SK-N-MC (cell line): ENCODE measurements at places on chromosomes 13 and 19.

DNA sequence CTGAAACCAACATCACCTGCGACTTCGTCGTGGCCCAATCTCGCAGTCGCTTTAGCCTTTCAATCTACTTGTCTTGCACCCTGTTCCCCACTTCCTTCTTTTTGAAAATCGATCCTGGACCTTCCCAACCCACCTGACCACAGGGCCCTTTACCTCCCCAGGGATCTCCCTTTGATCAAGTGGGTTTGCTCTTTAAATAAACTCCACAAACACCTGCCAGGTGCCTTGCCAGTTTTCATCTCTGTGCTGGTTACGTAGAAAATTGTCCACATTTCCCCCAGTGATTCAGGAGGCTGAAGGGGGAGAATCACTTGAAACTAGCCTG is 14.5 kb upstream of the RAB20 start:
- no peak for DNase-seq

DNA sequence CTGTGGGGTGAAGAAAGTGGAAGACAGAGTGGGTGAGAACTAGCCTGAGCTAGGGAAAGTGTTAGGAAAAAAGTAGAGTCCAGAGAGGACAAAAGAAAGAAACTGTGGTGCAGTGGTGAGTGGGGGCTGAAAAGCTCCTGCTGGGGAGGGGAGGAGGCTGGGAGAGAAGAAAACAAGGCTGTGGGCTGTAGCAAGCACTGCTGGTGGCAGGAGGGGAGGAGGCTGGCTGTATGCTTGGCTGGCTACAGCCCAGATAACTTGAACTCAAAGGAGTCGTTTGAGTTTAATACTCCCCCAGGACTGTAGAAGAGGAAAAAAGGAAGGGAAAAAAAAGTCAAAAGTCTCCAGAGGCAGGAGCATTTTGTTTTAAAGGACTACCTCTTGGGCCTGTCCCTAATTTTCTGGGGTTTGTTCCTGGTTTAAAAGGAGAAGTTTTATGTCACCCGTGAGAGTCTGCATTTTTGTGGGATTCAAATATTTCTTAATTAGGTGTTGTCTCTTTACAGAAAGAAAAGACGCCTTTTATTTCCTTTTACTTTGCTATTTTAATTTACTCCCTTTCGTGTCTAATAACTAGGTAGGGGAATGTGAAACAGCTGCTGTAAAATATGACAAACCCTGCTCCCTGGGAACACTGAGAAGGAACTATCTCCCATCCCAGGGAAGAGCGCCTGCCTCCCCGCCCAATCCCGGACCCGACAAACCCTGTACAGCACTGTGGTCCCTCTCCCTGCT is 21.7 kb downstream of the ZIC5 start:
- no peak for DNase-seq

DNA sequence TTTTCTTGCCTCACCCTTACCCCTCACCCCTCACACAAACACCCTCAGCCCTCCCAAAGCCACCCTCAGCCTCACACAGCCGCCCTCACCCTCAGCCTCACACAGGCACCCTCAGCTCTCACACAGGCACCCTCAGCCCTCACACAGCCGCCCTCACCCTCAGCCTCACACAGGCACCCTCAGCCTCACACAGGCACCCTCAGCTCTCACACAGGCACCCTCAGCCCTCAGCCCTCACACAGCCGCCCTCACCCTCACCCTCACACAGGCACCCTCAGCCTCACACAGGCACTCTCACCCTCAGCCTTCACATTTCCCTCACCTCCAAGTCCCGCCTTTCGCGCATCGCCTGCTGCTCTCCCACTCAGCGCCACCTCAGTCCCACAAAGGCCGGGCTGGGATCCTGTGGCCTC is 287 bp upstream of the ZSCAN22 start:
- peak; percentile 20 for DNase-seq

- DNase-seq, result no peak
Measured at GRCh38 chr13:95926231-95926630, 127.0 kb downstream of the UGGT2 start.

GRCh38 chr19:16324384-16325160 is at the start of gene KLF2:
Gene KLF2 (plus strand): TSS chr19:16324826. CDS start chr19:16324924, 98 bp downstream.
- no peak for DNase-seq

GRCh38 chr19:55958356-55958755 is 10.7 kb downstream of the NLRP8 start:
- DNase-seq, result no peak

DNA sequence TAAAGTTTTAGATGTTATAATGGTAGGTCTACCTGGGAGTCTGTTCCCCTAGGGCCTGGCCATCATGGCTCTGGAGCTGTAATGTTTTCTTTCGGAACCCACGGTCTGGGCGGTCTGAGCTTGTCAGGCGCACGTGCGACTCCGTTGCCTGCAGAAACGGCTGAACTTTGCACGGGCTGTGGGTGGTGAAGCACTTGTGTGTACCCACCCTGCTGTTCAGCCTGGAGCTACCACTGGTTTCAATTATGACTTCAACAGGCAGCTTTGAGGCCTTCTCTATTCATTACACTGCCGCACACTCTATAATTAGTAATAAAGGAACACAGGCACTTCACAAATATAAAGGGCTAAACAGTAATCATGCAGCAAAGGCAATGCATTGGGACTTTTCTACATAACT is 6.0 kb downstream of the PCDH8 start:
- peak; percentile 75 for DNase-seq
